H54 (cell line): ENCODE measurements at places on chromosomes 3 and 15.

GRCh38 chr3:43468133-43468532, 153.7 kb downstream of the ANO10 start:
- DNase-seq, result no peak

- no peak for DNase-seq
Measured at GRCh38 chr3:11601446-11602238, 42.1 kb downstream of the VGLL4 start.

DNA sequence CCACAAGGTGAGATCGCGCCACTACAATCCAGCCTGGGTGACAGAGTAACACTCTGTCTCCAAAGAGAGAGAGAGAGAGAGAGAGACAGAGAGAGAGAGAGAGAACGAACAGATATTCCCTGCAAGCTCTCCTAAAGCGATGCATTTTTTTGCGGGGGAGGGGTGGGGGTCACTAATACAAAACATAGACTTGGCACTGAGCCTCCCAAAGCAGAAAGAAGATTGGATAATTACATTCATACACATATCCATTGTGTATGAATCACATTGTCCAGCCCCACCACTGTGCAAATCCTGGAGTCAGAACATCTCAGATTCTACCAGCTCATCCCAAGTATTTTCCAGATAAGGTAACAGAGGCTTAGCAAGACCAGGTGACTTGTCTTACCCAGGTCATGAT, 459.9 kb downstream of the MAGI1 start:
- no peak for DNase-seq

DNA sequence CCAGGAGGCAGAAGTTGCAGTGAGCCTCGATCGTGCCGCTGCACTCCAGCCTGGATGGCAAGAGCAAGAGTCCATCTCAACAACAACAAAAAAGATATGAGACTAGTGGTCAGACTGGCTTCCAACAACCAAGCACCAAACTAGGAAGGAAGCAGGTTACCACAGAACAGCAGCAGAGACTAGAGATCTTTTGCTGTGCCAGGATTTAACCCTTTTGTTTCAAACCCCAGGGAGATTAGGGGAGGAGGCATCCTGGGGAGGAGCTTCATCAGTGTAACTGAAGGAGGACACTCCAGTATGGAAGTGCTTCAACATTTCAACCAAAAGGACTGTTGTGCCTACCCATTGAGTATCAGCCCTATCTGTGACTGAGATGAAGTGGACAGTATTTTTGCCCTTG, 240.3 kb downstream of the ZIC1 start:
- no peak for DNase-seq
